ENCODE measurements at places on chromosomes 3 and 15.

DNA sequence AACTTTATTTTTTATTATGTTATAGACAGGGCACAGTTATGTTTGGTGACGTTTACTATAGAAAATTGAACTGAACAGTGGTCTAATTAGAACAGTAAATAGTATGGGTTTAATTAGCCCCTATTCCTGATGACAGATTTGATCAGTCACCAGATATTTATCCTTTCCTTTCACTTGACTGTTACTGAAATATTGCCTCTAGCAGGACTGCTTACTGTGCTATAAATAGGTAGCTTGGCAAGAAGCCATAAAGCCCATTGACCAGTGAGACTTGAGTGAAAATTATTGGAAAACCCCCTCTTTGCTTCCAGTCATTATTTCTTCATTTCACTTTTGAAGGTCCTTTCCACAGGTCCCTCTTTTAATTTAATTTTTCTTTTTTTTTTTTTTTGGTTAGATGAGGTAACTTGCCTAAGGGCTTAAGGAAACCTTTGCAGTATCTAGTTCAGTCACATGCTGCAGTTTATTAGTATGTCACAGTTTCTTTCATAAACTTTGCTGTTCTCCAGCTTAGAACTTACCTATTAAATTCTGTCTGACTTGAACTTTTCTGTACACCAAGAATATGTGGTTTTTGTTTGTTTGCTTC is 115.6 kb downstream of the ADAMTSL3 start:
- no peak for DNase-seq

DNA sequence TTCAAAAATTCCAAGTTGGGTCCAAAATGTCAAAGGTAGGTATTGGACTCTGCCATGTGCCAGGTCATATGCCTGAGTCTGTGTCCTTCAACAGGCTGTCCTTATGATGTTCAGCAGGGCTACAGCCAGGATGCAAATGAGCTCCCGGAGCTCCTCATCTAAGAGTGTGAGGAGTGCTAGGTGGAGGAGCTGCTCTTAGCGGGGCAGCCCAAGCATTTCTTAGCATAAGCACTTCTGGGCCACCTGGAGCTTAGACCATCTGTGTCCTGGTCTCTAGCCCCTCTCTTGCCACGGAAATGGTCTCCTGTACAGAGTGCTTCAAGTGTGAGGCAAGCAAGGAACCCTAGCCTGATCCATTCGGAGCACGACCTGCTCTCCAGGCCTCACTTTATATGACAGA is 64.6 kb upstream of the PRR23C start:
- no peak for DNase-seq

- no peak for DNase-seq
These were observed 74.9 kb upstream of the ZBED2 start for GRCh38 chr3:111669926-111670630.

GRCh38 chr3:139418144-139418543 is 28.7 kb upstream of the COPB2 start:
- no peak for DNase-seq

DNA sequence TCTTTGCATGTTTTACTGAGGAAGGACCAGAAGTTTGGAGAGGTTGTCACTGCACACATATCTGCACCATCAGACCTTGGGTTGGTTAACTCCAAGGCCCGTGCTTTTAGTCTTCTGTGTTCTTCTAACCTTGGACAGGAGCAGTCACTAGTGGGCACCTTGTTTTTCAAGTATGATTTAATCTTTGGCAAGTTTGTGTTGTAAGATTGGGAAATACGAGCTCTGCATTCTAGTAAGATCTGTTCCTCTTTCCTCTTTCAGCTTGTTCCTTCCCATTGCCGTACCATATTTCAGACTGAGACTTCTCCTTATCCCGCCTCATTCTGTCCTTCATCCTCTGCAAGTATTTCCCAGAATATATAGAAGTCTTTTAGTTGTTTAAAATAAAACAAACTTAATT is 5.1 kb downstream of the TMOD2 start:
- no peak for DNase-seq

DNA sequence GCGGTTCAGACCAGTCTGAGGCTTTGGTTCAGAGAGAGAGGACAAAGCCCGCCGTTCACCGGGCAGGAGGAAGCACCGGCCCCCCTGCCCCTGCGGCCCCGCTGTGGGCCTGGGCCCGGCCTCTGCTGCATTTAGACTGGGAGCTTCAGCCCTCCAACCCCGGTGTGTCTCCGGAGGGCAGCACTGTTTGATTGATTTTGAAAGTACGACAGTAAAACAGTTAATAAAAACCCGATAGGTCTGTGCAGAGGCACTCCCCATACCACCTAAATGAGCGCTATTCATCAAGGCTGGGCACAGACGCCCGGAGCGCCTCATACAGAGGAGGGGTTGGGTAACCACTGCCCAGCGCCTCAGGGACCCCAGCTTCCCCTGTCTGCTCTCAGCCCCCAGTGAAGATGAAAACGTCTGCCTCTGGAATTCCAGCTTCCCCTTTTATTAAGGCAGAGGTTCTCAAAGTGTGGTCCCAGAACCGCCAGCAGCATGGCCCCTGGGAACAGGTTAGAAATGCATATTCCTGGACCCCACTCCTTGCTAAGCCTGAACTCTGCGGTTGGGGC is 256.7 kb upstream of the TLE3 start:
- no peak for DNase-seq

- DNase-seq, result no peak
These were observed 109.4 kb upstream of the MBNL1 start for GRCh38 chr3:152159328-152159727.

DNA sequence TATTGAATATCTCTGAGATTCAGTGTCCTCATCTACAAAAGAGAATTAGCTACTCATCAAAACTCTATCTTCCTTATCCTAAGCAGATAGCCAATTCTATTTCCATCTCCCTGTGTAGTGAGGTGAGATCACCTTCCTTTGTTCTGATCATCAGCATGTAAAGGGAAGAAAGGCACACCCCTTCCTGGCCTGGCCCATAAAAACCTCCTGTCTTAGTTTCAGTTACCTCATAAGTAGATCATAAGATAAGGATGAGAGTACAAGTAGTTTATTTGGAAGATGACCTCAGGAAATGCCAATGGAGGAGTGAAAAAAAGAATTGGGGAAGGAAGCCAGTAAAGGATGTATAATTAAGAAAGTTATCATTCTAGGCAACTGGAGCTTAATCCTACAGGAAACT is 114.5 kb upstream of the GADL1 start:
- no peak for DNase-seq

DNA sequence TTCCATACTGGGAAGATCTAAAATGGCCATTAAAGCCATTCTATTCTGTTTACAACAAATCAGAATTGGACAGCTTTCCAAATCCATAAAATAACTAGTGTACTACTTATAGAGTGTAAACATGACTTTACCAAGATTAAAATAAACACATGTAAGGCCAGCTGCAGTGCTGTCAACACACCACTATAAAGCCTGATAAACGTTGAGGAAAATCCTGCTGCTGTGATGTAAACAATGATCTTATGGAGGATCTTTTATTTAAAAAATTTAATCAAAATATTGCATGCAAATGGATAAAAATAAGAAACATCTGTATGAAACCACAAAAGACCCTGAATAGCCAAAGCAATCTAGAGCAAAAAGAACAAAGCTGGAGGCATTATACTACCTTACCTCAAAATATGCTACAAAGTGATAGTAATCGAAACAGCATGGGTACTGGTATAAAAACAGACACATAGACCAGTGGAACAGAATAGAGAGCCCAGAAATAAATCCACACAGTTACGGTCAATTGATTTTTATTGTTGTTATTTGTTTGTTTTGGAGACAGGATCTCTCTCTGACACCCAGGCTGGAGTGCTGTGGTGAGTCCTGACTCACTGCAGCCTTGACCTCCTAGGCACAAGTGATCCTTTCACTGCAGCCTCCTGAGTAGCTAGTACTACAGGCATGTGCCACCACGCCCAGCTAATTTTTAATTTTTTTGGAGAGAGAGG is 428.8 kb upstream of the C2CD4B start:
- DNase-seq, result no peak

DNA sequence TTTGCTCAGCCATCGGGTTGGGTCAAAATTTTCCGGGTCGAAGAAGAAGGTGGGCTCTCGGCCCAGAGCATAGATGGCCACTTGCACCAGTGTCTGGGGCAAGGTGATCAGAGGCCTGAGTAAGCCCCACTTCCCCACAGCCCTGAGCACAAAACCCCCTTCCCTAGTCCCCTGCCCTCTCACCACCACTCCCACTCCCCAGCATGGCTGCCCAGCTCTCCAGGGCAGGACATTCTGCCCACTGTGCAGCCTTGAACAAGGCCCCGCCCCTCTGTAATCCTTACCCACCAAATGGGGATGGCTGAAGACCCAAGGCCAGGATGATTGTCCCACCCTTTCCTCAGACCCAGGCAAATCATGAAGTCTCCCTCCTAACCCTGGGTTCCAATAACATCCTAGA is 28.8 kb downstream of the CYP11A1 start:
- no peak for DNase-seq

DNA sequence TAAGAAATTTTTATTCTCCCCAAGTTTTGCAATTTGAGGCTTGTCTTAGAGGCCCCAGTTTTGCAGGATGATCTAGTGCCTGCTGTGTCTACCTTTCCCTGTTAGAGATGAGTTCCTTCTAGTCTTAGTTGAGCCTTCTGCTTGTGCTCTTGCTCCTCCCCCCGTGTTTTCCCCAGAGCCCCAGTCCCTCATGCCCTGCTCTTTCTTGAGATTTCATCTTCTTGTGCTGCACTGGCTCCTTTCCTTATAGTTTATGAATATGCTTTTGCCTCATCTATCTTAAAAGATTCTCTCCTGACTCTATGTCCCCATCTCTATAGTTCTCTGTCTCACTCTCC is 4.7 kb downstream of the GAP43 start:
- DNase-seq, result no peak

- DNase-seq, result no peak
These were observed 22.1 kb downstream of the H1-8 start for GRCh38 chr3:129564981-129565644.

GRCh38 chr3:33424606-33425452 is 15.4 kb downstream of the UBP1 start:
- DNase-seq, result no peak

GRCh38 chr3:37905987-37906674 is 44.5 kb downstream of the CTDSPL start:
- no peak for DNase-seq

- no peak for DNase-seq
These were observed 200.2 kb upstream of the LRRC3B start for GRCh38 chr3:26422415-26422814.
